ENCODE measurements at places on chromosomes 3 and 15.

- DNase-seq: no peak
These were observed 1.5 kb downstream of the UQCC5 start for GRCh38 chr3:52537726-52538421.

DNA sequence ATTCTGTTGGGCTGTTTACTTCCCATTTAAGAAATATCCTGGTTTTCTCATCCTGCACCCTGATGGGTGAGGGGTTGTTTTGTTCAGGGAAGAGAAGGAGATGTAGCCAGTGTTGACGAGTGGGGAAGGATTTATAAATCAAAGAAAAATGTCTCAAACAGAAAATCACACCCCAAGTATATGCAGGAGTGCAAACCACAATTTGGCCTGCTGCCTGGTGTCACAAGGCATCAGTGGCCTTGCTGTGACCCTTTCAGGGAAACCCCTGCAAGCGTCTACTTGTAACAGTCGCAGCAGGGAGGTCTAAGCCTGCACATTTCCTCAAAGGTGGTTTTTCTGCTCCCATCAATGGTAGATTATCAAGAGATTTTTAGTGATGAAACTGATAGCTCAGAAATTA lies 132.6 kb upstream of the LRRN1 start:
- DNase-seq: peak; percentile 3

DNA sequence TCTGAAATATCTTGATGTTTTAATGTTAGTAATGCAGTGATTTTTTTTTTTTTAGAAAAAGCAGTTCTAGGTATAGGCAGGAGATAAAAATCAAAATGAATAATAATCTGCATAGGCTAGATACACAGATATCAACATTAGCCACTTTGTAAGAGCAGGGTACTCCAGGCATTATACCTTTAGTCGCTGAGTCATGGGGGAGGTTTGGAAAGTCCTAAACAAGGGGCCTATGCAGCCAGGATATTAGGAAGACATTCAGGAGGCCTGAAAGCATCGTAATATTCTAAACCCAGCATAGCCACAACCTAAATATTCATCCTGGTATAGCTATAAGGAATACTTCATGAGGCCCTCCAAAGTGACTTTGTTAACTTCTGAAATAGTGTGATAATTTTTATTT lies 258.1 kb upstream of the NECTIN3 start:
- DNase-seq: no peak

DNA sequence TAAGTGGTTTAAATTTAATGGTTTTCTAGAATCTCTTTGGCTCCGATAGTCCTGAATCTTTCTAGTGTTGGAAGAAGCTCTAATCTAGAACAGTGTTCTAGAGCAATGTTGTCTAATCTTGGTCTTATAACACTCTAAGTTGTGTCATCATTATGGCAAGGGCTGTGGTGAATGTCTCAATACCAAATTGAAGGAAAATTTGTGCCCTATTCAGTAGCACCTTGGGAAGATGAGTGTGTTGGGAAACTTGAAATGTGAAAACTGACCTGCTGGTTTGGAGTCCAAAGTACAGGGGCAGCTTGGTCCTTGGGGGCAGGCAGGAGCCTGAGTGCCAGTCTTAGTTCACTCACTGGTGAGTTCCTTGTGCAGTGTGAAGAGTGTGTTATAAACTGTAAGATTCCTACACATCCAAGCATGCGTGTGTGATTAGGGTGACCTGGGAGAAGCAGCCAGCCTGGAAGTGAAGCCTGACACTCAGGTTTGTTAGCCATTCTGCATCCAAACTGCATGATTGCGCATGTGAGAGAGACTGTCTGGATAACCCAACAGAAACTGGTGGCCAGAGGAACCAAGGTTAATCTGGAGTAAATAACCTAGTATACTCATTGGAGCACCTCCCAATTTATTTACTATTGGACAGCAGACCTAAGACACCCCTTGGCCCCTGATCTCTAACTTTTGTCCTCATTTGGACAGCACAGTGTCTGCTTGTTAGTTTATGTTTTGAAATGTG lies 14.6 kb downstream of the ZNF592 start:
- DNase-seq: no peak

DNA sequence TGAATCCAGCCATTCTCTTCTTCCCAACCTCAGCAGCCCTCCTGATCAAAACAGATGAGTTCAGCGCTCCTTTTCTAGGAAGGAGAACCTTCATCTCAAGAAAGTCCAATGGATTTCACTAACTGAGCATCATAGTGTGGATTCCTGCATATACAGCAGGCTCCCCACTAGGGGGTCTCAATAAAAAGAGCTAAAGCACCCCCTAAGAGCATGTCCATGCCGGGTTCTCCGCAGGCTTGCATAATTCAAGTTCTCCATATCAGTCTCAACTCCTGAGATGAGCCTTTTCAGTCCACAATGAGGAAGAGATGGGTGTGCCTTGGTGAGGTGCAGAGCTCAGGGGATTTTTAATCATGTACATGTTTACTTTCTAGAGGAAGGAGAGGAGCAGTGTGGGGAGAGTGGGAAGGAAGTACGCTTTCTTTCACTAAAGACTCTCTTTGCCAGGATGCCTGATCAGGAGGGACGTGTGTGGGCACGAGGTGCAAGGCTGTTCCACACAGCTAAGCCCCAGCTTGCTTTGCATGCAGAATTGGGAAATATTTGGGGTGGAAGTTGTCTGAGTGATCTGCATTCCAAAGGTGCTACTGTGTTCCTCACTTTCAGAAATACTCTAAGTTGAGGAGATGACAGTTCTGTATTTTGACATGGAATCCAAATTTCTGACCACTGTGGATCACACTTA lies 563.5 kb downstream of the OCA2 start:
- no peak for DNase-seq

DNA sequence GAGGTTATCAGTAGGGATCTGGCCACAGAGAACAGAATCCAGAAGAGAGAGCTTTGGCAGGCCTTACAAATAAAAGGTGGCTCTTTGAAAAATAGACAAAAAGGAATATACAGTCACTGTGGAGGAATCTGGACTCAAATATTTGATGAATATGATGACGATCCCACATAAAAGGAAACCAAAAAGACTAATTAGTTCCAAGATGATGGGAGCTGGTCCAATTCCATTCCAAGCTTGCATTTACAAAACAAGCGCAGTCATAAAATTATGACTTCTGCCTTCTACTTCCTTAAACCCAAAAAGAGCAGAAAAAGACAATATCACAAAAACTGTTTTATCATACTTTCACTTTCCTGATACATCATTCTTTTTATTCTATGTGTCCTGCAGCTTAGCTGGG lies 285.8 kb downstream of the DIPK2A start:
- no peak for DNase-seq

- DNase-seq: no peak
These were observed 30.8 kb upstream of the GOLGA6L9 start for GRCh38 chr15:82398785-82399184.

GRCh38 chr15:95108673-95109072 lies 877.3 kb downstream of the MCTP2 start:
- DNase-seq: no peak

- DNase-seq: no peak
These were observed 35.6 kb downstream of the TNK2 start for GRCh38 chr3:195872800-195873199.

- no peak for DNase-seq
These were observed 85.0 kb downstream of the FAM81A start for GRCh38 chr15:59522988-59523461.

DNA sequence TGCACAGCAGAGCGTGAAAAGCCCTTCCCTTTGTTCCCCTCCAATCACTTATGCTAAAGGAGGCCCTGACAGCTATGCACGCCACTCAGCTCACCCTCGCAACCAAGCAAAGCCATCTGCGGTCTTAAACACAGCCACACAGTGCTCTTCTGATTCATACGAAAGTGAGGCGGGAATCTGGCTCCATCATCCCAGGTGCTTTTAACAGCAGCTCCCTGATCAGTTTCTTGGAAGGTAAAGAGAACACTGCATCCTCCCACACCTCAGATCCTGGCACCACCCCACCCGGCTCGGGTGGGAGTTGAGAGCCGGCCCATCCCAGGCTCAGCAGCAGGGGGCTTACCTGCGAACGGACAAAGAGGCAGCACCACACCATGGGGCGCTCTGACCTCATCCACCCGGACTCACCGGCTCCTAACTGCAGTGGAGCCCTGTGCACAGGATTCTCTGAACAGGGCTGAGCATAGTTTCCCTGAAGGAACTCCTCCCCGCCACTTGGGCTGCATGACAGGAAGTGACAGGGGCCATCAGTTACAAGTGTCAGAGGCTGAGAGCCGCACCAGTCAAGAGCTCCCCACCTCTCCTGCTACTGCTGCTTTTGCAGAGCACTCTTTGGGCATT lies 114.3 kb upstream of the ARHGEF3 start:
- DNase-seq: no peak

DNA sequence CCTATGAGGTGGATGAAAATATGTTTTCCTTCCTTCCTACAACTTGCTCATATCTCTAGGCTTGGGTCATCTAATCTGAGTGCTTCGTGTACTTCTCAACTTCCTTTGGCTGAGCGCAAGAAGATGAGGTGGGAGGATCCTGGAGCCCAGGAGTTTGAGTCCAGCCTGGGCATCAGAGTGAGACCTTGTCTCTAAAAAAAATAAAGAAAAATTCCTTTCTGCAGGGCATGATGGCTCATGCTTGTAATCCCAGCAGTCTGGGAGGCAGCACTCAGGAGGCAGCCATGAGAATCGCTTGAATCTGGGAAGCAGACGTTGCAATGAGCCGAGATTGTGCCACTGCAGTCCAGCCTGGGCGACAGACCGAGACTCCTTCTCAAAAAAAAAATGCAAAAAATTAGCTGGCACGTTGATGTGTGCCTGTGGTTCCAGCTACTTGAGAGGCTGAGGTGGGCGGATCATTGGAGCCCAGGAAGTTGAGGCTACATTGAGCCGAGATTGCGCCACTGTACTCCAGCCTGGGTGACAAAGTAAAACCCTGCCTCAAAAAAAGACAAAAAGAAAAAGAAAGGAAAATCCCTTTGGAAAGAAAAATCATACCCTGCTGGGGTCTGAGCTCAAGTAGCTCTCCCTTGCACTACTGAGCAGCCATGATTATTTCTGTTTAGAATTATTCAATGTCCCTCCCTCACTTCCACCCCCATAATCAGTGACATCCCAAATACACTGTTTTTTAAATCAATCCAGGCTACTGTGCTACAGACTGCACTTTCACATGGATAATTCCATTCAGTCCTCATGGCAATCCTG lies 28.0 kb upstream of the RAB11A start:
- no peak for DNase-seq

- DNase-seq: no peak
These were observed 139.4 kb downstream of the NECTIN3 start for GRCh38 chr3:111210866-111211564.

DNA sequence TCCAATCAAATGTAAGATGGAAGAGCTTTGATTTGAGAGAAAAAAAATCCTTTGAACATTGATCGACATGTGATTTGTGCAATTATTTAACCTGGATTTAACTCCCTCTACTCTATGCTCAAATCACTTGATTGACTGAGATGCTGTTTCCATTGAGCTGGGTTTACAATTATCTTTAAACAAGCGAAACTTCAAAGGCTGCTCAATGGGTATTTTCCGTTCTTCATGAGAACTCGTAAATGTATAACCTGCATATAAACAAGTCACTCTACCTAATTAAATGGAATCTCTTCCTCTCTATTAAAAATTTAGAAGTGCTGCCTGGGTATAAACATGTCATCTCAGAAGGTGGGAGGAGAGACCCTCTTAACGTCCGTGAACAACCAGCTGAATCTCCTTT lies 71.9 kb downstream of the ANXA2 start:
- DNase-seq: no peak

GRCh38 chr3:185813205-185813604 lies 11.6 kb downstream of the IGF2BP2 start:
- no peak for DNase-seq

DNA sequence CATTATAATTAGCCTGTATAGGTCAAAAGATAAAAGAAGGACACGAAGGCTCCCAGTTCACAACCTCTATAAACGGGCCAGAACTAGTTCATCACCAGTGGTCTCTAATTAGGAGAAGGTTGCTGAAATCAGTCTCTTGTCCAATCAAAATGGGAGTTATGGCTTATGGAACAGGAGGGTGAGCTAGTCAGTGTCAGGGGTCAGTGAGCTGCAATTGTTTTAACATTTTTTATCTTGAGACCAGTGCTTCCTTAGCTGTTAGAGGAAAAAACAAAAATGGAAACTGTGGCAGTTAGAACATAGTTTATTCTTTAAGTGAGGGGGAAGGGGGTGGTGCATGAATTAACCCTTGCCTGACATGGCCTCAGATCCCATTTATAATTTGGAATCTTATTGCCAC lies 141.7 kb downstream of the KCNMB2 start:
- no peak for DNase-seq

DNA sequence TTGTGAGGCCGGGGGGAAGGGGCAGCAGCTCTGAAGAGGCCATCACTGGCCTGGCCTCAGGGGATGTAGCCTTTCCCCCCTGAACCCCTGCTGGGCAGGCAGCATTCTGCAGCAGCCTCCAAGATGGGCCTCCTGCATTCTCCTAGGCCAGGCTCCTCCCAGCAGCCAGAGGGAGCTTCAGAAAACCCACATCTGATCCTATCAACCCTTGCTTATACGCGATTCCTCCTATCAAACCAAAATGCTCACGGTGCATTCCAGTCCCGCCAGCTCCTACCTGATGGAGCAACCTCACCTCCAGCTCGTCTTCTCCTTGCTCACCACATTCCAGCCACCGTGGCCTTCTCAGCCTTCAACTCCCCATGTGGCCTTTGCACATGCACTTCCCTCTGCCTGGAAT lies 85.7 kb downstream of the MEGF11 start:
- DNase-seq: no peak

DNA sequence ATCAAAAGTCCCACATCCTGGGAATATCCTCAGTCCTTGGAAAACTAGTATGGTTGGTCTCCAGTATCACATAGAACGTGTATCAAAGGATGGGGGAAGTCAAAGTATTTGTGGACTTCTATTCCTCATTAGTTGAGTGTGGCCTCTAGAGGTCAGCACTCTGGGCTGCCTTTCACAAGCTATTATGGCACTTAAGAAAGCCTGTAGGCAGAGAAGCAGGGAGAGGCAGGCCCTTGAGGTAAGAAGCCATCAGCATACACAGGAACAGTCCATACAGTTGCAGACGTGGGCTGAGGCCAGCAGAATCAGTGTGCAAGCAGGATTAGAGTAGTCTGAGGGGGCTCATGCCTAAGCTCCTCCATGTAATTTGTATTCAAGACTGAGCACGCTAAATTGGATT lies 341.7 kb downstream of the CLSTN2 start:
- no peak for DNase-seq
